NCI-H1436 (cell line): ENCODE measurements at places on chromosomes 3 and 15.

- DNase-seq: no peak
Measured at GRCh38 chr15:67228286-67228685, 26.2 kb downstream of the AAGAB start.

GRCh38 chr15:51183076-51183475 is 88.4 kb upstream of the TNFAIP8L3 start:
- no peak for DNase-seq

DNA sequence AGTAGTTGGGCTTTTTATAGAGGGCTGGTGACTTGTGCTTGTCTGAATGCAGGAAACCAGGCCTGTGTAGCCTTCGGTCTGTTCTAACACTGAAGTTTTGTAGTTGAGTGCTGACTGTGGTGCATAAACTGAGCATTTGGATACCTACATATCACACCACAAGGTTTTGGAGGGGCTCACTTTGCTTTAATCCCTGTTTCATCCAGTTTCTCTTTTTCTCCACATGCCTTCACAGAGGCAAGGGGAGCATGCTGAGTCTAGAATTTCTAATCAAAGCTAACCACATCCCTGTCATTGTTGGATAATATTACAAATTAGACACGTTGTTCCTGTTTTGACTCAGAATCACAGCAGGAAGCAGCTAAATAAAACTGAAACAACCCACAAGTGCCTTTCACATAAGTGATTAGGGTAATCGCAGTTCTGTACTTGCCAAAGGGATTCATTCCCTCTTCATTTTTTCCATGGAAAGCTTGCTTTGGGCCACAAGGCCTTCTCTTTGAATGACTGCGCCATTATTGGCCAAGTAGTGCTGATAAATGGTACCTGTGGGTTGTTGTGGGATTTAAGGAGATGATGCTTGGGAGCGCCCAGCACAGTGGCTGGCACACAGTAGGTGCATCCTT is 48.9 kb downstream of the TGFBR2 start:
- DNase-seq: no peak

GRCh38 chr3:81242871-81243270 is 518.6 kb downstream of the GBE1 start:
- DNase-seq: peak; percentile 15

GRCh38 chr3:171462224-171462623 is 2.0 kb upstream of the TNIK start:
- DNase-seq: no peak

GRCh38 chr15:80999623-81000036 is 1.1 kb upstream of the TLNRD1 start:
- DNase-seq: no peak

DNA sequence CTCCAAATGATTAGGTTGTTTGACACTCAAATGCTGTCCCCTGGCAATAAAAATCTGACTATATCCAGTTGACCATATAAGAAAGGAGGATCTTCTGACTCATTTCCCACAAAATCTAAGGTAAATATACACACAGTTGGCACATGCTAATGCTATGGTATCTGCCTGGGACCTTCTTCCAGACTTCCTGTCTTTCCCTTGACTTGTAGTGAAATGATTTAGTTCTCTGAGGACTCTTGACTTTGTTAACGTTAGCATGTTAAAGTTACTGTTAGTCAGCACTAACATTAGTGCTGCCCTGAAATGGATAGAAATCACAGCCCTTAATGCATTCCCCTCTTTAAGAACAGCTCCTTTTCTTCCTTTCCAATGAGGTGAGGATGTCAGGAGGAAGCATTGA is 124.3 kb upstream of the LSAMP start:
- no peak for DNase-seq

DNA sequence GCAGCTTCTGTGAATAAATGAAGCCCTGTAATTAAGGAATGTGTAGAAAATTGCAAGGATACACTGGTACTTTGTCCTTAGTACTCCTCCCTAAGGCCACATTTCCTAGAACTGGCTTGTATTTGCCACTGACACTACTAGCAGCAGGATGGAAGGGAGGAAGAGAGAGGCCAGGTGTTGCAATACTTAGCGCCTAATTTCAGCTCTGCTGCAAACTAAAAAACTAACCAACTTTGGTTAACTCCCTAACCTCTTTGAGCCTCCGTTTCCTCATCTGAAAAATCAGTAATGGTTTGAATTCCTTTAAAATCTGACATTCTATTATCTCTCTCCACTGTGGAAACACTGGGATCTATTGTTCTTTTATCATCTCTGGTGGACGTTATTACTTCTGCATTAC is 257.0 kb downstream of the SV2B start:
- DNase-seq: no peak

GRCh38 chr3:116388867-116389385 is 56.4 kb downstream of the LSAMP start:
- no peak for DNase-seq

DNA sequence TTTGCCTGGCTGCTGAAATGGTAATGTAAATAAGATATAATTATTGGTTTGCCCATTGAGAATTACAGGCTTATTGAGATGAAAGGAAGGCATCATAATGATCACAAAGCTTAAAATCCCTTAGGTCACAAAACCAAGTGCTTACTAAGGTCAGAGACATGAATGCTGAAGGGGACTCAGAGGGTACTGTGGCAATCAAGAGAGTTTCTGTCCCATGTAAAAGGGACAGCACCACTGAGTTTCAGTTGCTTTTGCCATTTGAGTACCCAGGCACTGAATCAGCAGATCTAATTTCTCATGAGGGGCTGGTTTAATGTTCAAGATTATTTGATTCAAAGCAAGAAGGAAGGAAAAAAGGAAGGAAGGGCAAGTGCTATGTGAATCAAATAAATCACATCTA is 127.0 kb downstream of the PLOD2 start:
- DNase-seq: peak; percentile 18

DNA sequence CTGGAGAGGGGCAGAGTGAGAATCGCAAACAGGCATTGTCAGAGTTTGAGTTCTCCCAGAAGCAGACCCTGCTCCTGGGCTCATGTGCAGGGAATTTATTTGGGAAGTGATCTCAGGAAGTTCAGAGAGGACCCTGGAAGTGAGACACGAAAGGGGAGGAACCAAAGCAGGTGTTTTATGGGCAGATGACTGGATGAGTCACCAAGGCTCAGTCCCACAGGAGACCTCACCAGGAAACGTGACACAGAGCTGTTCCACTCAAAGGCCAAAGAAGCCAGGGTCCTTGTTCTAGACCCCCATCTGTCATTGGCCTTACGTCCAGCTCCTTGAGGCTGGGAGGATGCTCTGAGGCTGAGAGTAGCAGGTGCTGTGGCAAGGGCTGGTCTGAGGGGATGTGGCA is 43.4 kb upstream of the SEC22A start:
- no peak for DNase-seq

GRCh38 chr15:62440362-62441105 is 275.4 kb upstream of the C2CD4B start:
- DNase-seq: no peak

GRCh38 chr3:186143250-186143649 is 34.4 kb upstream of the ETV5 start:
- no peak for DNase-seq

DNA sequence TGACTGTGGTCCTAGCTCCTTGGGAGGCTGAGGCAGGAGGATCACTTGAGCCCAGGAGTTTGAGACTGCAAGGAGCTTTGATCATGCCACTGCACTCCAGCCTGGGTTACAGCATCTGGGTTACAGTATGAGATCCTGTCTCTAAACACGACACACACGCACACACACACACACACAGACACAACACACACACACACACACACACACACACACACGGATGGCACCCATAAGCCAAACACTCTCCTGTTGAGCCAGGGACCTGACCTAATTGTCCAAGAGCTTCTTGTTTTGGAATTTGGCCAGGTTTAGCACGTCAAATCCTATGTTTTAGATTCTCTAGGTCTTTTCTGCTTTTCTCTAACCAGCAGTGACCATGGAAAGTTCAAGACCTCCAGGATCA is 26.8 kb downstream of the EID1 start:
- DNase-seq: no peak

- no peak for DNase-seq
Measured at GRCh38 chr15:85100186-85100937, 118.7 kb downstream of the PDE8A start.

DNA sequence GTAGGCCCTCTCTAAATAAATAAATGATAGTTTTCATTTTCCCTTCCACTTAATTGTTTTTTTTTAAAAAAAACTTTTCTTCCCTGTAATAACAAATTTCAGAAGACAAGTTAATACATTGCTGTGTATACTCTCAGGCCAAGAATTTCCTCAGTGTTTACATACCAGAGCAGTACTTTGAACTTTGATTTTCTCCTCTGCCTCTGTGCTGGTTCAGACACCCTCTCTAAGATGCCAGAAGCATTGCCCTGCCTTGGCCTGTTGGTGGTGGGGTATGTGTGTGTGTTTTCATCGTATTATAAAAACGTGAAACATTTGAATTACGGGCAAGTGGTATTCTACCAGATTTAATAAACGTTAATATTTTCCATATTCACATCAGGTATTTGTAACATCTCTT is 70.1 kb downstream of the SMAD3 start:
- no peak for DNase-seq

- DNase-seq: no peak
Measured at GRCh38 chr3:196624067-196624790, 15.3 kb upstream of the NRROS start.

DNA sequence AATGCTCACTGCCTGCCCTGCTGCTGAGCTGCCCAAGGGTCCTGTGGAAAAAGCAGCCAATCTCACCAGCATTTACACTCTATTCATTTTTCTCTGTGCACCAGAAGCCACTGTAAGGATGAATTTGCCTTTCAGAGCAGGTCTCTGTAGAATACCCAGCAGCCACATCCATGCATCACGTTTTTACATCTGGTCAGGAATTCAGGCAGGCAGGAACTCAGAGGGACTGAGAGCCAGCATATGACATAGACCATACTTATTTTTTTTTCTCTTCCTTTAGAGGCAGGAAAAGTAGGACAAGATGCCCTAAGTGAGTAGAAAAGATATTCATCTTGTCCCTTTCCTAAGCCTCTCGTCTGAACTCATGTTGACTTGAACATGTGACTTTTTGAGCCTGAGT is 292.7 kb downstream of the EPHB1 start:
- DNase-seq: no peak

DNA sequence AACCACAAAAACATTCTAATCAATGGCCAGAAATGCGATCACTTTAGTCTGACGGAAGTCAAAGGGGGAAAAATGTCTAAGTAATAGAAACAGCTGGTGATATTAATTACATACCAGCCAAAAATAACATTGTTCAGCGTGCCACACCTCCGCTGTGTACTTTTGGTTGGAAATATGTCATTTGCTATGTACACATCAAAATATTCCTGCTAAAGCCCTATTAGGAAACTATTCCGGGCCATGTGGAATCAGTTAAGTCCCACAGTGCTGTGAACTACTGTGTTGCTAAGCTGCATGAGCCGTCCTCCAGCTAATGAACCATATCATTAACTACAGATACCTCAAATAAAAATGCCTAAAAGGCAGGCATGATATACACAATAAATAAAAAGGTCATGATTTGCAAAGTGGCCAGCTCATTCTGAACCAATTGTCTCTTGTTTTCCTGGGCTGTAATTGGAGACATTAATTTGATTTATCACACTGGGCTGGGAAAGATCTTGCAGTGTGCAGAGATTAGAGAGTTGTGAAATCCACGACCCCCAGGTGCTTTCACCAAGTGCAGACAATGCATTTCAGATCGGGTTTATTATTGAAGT is 200.5 kb upstream of the LRTM1 start:
- DNase-seq: no peak

DNA sequence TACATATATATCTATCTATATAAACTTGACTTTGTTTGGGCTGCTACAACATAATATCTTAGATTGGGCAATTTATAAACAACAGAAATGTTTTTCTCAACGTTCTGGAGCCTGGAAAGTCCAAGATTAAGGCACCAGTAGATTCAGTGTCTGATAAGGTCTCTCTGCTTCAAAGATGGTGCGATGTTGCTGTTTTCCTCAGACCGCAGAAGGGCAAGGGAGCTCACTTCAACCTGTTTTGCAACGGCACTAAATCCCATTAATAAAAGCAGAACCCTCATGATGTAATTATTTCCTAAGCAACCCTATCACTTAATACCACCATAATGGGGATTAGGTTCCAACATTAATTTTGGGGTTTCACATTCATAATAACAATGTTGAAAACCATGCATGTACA is 1134.8 kb downstream of the NSUN3 start:
- no peak for DNase-seq

- no peak for DNase-seq
Measured at GRCh38 chr3:142852009-142852408, 36.9 kb downstream of the PCOLCE2 start.

DNA sequence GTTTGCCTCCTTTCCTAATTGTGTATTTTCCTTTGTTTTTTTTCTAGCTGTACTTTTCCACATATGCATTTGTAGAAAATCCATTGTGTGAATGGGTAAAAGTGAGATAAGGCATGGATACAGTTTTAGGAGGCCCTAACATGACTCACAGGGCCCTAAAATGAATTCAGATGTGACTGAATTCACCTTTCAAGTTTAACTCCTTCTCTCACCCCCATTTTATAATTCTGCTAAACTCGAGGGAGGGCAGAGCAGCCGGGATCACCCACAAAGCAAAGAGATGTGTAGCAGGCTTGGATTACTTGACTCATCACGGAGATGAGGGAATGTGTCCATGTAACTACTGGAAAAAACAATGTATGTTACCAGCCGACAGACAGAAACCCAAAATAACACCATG is 59.9 kb downstream of the FOXP1 start:
- no peak for DNase-seq

DNA sequence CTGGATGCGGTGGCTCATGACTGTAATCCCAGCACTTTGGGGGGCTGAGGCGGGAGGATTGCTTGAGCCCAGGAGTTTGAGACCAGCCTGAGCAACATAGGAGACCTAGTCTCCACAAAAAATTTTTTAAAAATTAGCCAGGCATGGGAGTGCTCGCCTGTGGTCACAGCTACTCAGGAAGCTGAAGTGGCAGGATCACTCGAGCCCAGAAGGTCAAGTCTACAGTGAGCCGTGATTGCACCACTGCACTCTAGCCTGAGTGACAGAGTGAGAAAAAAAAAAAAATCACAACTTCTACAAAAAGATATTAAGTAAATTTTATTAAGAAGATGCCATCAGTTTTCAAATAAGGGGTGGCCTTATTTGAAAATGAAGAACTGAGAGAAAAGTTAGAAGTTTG is 11.9 kb upstream of the PLA2G4D start:
- no peak for DNase-seq

GRCh38 chr3:188722963-188723362 is 448.8 kb upstream of the TPRG1 start:
- DNase-seq: no peak

- no peak for DNase-seq
Measured at GRCh38 chr3:18111796-18112232, 313.3 kb downstream of the SATB1 start.

DNA sequence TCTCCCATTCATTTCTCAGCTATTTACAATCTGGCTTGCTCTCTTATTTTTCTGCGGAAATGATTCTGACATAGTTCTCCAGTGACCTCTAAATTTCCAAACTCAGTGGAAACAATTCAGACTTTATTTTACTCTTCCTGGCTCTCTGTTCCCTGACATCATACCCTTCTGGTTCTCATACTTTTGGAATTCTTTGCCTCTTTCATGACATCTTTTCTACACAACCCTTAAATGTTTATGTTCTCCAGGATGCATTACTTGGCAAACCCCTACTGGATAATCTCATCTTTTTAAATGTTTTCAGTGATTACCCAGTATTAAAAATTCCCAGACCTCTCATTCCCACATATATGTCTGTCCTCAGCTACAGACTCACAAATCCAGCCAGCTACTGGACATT is 23.9 kb upstream of the PLSCR4 start:
- no peak for DNase-seq

GRCh38 chr3:52494886-52495495 is at the start of gene STAB1:
Gene STAB1 (plus strand): TSS chr3:52495338. CDS start chr3:52495414, 76 bp downstream.
- DNase-seq: no peak

GRCh38 chr3:14329116-14329830 is 73.1 kb upstream of the SLC6A6 start:
- peak; percentile 72 for DNase-seq
